ENCODE measurements at places on chromosomes 6 and 20.

- DNase-seq, result no peak
These were observed 98.2 kb downstream of the SMOC2 start for GRCh38 chr6:168538892-168539811.

- no peak for DNase-seq
These were observed 4.4 kb upstream of the MEP1A start for GRCh38 chr6:46788791-46789190.

DNA sequence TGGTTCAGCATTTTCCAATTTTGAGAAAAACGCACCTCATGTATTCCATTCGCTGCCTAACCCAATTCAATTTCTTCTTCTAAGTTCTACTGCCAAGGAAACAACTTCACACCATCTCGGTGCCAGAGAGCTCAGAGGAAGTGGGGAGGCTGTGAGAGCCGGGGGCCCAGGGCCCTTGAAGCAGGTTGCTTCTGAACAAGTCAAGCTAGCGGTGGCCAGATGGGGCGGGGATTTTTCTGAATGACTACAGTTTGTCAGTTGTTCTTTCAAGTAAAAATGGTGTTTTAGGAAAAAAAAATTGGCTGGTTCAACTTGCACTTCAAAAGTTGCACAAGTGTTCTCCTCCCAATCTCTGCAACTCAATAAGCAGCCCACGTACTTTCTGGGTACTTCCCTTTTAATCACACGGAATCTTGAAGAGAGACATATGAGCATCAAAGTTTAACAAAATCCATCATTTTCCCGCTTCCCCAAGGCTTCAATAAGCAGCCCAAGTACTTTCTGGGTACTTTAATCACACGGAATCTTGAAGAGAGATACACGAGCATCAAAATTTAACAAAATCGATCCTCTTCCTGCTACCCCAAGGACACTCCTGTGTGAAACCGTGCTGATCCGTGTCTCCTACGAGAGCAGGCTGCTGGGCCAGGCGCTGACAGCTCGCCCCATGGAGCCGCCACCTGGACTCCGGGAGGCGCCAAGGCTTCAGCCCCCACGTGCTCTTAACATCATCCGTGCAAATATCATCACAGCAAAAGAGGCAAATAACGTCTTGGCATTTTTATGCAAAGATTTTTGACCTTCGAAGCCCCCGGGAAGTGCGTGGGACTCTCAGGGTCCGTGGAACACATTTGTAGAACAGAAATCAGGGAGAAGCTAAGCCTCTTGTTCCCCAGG lies 186.7 kb upstream of the PDE10A start:
- no peak for DNase-seq

DNA sequence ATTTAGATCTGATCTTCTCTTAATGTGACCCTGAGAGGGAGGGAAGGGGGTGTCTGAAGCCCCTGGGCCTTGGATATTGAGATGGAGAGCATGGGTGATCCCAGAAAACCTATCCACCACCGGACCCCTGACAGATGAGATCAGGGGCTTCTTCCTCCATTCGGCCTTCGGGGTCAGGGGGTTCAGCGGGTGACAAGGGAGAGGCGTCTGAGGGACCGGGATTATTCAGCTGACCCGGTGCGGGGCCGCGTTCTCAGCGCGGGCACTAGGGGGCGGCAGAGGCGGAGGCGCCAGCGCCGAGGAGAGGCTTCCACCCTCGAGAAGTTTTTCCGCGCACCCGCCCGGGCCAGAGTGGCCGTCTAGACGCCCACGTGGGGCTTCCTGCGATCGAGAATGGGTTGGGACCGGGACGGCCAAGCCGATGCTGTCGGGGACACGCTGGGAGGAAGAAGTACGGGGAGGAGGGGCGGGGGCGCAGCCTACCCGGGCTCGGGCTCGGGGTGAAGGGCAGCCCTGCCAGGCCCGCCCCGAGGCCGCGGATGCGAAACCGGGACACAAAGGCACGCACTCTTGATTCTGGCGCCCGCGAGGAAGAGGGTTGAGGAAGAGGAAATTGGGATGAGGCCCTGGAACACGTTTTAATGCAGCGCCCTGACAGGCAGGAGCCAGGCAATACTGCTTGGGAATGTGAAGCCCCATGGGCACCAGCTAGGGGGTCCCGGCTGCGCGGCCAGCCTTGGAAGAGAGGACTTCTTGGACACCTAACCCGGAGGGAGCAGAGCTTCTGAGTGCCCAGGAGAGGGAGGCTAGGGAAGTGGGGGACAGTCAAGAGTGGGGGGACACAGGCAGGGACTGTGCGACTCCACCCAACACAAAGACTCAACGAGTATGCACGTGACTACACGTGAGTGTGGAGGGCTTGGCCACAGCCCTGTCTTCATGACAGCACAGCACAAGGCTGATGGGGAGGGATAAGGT lies 30.6 kb downstream of the COL11A2 start:
- peak; percentile 82 for DNase-seq

DNA sequence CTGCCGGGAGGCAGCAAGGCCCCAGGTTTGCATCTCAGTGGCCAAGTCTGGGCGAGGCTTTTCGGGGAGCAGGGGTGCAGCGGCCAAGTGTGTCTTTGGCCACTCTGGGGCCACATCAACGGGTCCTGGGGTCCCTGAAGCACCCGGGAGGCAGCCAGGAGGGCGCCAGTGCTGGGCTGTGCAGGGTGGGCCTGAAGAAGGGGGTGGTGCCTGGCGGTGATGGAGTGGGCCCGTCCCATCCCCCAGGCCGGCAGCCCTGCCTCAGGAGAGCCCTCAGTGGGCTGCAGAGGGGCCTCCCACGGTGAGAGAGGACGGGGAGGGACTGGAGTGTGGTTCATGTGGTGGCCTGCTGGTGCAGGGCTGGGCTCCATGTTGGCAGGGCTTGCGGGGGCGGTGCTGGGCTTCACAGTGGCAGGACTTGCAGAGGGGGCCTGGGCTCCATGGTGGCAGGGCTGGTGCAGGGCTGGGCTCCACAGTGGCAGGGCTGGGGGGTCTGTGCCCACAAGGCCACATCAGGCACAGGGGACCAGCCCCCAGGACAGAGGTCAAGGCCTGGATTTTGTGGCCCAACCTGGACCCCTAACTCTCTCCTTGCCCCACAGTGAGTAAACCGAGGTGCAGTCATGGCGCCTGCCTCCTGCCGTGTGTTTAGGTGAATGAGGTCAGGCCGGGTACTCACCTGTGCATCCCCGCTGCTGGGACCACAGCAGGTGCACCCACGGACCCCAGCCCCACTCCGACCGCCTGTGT lies 10.5 kb upstream of the BHLHE23 start:
- DNase-seq, result no peak

GRCh38 chr6:170073846-170074245 lies 217.0 kb downstream of the DLL1 start:
- DNase-seq, result no peak

GRCh38 chr6:89834884-89835792 lies 5.5 kb downstream of the CASP8AP2 start:
- peak; percentile 22 for DNase-seq

DNA sequence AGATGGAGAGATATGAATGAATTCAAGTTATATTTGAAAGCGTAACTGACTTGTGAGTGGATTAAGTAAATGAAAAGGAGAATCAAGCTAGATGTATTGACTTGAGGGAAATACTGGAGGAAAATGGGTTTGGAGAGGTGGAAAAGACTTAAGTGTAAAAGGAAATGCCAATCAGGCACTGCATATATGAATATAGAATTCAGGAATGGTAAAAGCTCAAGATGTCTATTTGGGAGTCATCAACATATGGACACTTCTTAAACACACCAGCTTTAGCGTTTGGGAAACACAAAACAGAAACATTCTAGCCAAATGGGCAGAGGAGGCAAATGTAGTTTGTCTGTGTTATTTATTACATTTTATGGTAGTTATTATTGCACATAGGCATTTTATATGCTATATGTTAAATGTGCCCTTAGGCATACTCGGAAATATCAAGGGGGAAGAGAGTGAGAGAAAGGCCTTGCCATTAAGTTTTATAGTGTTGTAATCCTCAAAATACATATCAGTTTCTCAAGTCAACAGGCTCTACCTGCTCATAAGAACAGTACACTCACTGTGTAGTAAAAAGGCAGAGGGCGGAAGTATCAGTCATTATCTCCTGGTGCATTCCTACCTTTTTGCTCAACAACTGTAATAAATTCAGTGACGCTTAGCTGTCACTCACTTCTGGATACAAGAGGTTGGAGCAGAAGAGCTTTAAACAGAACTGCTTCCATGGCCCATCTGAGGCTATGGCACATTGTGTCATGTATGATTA lies 33.7 kb upstream of the ME1 start:
- DNase-seq, result no peak

- no peak for DNase-seq
These were observed 49.5 kb upstream of the PREP start for GRCh38 chr6:105452376-105452775.

- DNase-seq, result no peak
These were observed 90.7 kb upstream of the BEND6 start for GRCh38 chr6:56864171-56864616.

DNA sequence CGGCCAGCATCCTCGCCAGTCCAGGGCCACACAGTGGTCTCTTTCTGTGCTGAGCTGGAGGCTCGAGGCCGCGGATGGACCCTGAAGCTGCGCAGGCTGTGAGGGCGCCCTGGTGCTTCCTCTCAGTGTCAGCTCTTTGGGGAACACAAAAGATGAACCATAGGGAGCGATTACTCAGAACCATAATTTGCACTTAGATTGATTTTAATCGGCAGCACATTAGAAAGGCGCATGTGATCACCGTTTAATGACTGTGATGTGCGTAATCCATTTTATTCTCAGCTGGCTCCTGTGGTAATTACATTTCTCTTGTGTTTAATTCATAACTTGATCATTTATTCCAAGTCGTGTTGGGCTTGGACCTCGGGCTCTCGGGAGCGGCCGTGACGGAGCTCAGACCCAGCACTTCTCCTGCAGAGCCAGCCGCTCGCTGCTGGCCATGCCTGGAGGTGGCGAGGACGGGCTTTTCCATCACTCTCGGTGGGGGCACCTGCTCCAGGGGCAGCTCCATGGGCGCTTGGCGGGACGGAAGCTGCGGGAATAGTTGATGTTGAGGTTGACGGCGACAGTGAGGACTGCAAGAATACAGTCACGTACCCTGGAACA lies 25.6 kb upstream of the NTSR1 start:
- no peak for DNase-seq

DNA sequence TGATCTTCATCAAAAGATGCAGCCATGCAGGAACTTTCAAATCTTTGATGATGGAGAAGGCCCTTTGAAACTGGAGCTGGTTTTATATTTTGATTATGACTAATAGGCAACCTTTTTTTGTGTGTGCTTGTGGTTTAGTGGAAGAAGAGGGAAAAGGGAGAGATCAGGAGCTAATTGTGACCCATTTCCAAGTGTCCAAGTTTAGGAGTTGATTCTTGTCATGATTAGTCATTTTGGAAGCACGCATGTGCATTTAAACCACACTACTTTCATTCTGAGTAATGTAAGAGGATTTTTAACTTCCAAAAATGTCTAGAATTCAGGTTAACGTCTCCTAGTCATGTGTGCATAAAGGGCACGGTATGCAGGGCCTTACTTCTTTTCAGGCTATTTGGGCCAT lies 3.5 kb downstream of the FOXO3 start:
- DNase-seq, result no peak

GRCh38 chr6:84135291-84135690 lies 92.2 kb downstream of the CEP162 start:
- no peak for DNase-seq

DNA sequence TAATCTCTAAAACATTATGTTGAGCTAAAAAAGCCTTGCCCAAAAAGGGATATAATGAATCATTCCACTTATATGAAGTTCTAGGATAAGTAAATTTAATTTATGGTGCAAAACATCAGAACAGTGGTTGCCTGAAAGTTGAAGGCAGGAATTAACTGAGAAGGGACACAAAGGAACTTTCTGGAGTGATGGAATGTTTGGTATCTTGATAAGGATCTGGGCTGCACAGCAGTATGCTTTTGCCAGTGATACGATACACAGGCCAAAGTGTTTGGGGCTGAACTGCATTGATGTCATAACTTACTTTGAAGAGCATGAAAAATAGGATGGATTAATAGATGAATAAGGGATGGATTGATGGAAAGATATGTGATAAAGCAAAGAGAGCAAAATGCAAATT lies 146.1 kb upstream of the LRFN2 start:
- DNase-seq, result no peak

- DNase-seq, result peak; percentile 52
These were observed 577 bp downstream of the LSM14B start for GRCh38 chr20:62122654-62123449.

DNA sequence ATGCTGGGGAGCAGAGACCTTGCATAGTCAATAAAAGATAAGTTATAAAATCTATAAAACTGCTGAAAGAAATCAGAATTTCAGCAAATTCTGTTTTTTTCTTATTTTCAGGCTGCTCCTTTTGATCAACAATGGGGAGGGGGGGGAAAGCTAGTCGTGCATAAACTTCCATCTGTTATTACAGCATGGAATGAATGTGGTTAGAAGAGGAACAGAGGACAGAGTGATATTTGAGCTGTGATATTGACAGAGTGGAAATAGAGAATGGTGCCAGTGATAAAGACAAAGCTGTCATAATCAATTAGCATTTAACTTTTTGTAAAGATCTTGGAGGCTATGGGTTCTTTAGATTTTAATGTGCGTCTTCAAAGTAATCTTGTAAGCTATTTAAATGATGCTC lies 43.4 kb upstream of the QKI start:
- no peak for DNase-seq

DNA sequence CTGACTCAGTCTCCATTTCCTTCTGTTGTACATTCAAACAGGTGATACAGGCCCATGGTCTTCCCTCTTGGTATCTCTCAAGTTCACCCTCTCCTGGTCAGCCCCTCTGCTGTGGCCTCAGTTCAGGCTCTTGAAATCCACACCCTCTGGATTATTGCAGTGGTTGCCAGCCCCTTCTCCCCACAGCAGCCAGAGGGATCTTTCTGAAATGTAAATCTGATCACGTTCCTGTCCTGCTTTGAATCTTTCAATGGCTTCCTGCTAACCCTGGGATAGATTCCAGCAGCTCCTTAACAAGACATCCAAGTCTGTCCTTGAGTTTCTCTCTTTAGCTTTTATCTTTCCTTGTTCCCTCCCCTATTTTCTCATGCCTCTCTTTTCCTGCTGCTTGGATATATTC lies 22.2 kb downstream of the CHMP4B start:
- DNase-seq, result no peak

DNA sequence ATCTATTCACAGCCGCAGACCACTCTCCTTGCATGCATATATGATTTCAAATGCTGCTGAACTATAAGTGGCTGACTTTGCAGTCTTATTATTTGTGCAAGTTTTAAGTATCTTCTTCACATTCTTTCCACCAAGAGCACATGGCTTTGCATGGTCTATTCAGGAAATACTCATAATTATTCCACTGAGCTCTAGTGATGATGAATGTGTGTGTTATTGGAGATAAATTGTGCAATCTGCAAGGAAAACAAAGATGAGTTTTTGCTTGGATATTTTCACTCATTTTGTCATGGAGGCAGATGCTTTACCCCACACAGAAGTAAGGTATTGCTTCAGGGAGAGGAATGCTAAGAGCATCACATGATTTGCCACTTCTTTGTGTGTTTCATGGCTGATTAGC lies 764.6 kb downstream of the TBC1D32 start:
- DNase-seq, result no peak

- DNase-seq, result no peak
These were observed 27.1 kb downstream of the AGPAT4 start for GRCh38 chr6:161246725-161247124.
